ENCODE measurements at places on chromosomes 2 and 18. TPM values are rescaled to one million over a fixed set of nuclear protein-coding genes. Genes with fewer than 3 reads are reported as not detected.

Gene TEX44
- not detected for total RNA-seq

Gene GDF7
- 2.5 TPM for total RNA-seq

Gene KCTD1
- total RNA-seq = 18.2 TPM

Gene CD226
- total RNA-seq = 0.53 TPM

Data from thoracic aorta endothelial cell (primary cell).